ENCODE measurements at places on chromosomes 5 and 9.

- DNase-seq: no peak
Observed at GRCh38 chr9:116039312-116039711, 114.3 kb upstream of the PAPPA start.

DNA sequence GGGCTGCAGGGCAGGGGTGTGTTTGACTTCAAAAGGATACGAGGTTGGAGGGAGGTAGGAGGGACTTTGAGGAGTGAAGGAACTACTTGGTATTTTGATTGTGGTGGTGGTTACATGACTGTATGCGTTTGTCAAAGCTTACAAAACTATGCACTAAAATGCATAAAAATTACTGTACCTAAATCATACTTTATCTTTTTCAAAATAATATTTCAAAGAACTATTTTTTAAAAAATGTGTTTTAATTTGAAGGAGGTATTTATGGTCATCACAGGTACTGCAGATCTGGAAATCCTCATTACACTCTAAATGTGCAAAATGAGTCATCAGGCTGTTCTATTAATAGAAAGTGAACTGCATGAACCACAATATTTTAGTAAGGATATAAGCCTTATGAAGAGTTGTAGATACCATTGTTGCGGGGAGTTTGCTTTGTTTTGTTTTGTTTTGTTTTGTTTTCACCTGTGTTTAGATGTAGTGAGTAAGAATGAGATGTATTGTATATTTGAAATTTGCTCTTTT lies 116.9 kb downstream of the ARRDC3 start:
- no peak for DNase-seq

GRCh38 chr5:112703866-112704820 lies 33.5 kb upstream of the APC start:
- no peak for DNase-seq

DNA sequence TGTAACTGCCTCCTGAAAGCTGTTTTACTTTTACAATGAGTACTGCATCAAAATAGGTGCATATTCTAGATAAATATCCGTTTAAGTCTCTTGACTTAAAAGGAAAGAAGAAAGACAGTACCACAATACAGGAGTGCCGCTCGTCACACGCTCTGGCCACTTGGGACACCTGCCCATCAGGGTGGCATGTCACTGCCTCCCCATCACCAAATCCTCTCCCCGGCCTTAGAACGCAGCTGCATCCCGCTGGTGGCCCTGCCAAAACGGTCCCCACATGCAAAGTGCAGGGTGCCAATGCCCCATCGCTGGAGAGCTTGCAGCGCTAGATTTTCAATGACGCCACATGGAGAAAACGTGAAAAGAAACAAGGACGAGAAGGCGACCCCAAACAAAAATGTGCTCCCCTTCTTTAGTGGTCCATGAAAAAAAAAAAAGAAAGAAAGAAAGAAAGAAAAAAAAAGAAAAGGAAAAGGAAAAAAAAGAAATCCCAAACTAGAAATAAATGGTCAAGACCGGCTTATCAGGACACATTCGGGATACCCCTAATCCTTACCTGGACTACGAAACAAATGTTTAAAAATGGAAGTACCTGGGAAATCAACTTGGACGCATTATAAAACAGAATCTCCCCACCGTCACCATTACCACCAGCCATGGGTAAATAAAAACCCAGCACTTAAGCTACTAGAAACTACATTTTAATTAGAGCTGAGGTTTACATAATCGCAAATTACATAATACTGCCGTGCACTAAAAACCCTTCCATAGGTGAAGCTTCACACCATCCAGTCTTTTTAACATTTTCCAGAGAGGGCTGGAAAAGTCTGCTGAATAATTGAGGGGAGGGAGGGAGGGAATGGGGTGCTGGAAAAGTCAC lies 1.0 kb downstream of the ANKH start:
- DNase-seq: no peak

DNA sequence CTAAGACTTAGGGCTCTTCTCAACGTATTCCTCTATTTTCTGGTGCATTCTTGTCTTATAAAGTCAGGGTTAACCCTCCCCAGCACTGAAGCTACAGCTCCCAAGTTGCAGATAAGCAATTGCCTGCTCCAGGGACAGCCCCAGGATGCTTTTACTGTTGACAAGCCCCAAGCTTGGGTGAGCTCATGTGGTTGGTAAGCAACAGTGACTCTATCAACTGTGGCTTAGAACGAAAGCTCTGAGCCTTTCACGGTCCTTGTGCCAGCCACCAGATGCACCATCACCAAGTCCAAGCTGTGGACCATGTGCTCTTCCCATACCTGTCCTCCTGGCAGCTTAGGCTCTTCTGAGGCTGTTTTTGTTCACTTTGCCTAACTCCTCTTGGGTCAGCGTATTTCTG lies 13.5 kb downstream of the ADRB2 start:
- DNase-seq: no peak

DNA sequence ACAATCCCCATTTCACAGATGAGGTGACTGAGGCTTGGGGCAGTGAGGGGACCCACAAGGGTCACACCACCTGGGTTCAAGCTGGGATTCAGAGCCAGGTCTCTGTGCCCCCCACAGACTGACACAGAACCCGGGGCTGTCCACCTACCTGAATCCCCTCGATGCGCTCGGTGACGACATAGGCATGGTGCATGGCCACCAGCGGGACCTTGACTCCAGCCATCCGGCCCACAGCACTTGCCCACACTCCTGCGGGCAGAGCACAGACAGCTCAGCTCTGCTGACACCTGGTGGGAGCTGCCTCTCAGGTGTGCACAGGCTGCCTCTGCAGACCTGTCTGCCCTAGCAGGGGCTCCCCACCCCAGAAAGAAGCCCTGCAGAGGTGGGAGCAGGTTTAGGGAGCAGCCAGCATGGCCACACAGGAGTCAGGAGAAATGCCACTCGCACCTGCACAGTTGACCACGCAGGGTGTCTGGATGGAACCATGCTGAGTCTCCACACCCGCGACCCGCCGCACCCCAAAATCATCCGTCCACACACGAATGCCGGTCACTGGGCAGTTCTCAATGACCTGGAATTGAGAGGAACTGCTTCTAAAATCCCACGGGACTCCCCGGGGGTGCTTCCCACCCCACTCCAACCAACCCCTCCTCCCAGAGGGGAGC lies 8.4 kb downstream of the SARDH start:
- DNase-seq: no peak

GRCh38 chr5:137370096-137371071 lies 128.7 kb downstream of the SPOCK1 start:
- no peak for DNase-seq

GRCh38 chr5:59506285-59506877 lies 387.1 kb downstream of the PDE4D start:
- no peak for DNase-seq

GRCh38 chr5:55498457-55498856 lies 36.3 kb downstream of the PLPP1 start:
- DNase-seq: no peak

- no peak for DNase-seq
Observed at GRCh38 chr9:121992571-121993212, 100.4 kb downstream of the TTLL11 start.

Data from stimulated activated CD8-positive, alpha-beta memory T cell treated with anti-CD3 and anti-CD28 coated beads, Interleukin-2, amount 100 ng/mL, for 48 hours (primary cell).